Stimulated activated CD4-positive, alpha-beta T cell treated with anti-CD3 and anti-CD28 coated beads, TNF-alpha, amount 100 ng/mL, for 4 hours (primary cell): ENCODE measurements at places on chromosomes 6 and 20.

DNA sequence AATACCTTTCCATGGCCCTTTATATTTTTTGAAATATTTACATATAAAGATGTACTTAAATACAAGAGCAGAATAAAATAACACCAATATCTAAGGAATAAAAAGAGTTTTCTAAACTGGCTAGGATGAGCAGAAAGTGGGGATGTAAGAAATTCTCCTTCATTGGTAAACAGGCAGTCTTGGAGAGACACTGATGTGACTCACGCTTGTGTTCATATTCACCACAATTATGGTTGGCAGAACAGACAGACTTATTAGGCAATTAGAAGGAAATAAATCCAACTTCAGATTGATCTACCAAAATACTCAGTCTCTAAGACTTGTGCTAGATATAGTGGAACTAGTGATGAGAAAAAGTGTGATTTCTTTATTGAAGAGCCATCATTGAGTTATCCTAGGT is 463.7 kb downstream of the CDC5L start:
- no peak for DNase-seq

GRCh38 chr20:3813848-3814581 is 6.3 kb upstream of the AP5S1 start:
- DNase-seq, result no peak

- DNase-seq, result no peak
Measured at GRCh38 chr6:25623879-25624278, 28.1 kb upstream of the SCGN start.

DNA sequence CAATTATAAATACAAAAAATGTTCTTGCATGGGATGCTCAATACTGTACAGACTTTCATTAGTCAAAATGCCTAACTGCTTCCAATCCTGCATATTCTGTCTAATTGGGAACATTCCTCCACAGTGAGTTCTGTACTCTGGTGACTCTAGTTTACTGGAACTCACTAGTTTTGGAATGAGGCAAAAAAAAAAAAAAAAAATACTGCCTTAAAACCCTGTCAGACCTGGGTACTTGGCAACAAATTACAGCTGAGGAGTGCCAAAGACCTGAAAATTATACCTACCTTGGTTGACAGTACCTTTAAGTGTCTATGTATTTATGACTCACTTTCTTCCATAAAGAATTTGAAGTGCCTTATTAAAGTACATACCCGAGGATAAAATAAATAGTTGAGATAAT is 276.7 kb downstream of the FARS2 start:
- no peak for DNase-seq

GRCh38 chr6:166097914-166098522 is 69.6 kb downstream of the TBXT start:
- peak; percentile 20 for DNase-seq

- no peak for DNase-seq
Measured at GRCh38 chr20:51759769-51760510, 8.2 kb downstream of the ATP9A start.

DNA sequence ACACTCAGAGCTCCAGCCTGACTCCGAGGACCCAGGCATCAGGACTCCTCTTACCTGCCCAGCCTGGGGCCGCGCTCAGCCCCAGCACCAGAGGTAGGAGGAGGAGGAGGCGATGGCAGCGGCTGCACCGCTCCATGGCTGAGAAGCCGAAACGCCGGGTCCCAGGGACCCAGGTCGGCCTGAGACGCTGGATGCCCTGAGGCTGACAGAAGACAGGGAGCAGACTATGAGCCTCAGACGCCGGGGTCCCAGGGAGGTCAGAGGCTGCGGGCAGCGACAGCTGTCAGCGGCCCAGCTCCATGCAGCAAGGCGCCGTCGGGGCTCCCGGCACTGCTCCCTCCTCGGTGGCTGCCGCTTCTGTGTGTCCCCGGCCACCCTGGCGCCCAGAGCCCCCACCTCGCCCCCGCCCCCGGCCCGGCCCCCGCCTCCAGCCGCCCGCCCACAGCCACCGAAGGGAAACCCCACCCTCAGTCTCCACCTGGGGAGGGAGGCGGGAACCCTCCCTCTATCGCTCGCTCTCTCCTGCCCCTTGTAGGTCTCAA is at the start of gene COL11A2:
Gene COL11A2 (minus strand): TSS at position 363 of the 542 bp plus-strand sequence. CDS start 227 bp downstream, at position 136.
- DNase-seq, result no peak

- no peak for DNase-seq
Measured at GRCh38 chr6:78693835-78694234, 173.5 kb upstream of the IRAK1BP1 start.

GRCh38 chr6:55980627-55981211 is 105.3 kb upstream of the BMP5 start:
- DNase-seq, result no peak

DNA sequence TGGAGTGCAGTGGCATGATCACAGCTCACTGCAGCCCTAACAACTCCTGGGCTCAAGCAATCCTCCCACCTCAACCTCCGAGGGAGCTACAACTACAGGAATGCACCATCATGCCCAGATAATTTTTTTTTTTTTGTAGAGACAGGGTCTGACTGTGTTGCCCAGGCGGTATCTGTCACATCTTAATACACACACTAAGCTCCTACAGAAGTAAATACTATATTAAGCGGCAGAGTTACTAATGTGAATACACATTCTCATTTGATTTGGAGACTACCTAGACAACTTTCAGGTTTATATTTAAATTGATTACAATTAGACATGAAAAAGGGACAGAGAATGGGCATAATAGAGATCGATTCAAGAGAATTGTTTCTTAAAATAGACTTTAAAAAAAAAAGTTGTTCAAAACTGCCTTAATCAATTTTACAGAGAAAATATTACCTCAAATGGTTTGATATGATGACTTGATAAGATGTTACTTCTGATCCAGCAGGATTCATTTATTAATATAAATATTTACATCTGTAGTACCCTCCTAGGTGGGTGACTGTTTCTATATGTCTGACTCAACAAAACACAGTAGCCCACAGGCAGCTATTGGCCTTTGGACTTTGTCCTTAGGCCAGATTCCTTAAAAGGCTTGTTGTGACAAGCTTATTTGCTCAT is 7.1 kb upstream of the LOC128125822 start:
- DNase-seq, result no peak

DNA sequence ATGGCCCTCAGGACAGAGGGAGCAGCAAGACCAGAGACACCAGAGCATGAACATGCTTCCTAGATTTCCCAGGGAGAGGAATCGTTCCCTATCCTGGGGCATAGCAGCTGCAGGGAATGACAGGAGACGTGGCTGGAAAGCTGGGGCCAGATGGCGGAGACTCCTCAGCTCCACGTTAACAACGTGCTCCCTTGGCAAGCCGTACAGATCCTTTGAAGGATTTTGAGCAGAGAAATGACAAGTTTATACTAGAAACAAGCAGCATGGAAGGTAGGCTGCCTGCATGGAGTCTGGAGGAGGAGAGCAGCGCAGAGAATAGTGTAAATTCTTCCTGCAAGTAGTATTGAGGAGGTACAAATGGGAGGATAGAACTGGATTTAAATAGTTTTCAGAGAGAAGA is 11.7 kb downstream of the MYLIP start:
- no peak for DNase-seq

DNA sequence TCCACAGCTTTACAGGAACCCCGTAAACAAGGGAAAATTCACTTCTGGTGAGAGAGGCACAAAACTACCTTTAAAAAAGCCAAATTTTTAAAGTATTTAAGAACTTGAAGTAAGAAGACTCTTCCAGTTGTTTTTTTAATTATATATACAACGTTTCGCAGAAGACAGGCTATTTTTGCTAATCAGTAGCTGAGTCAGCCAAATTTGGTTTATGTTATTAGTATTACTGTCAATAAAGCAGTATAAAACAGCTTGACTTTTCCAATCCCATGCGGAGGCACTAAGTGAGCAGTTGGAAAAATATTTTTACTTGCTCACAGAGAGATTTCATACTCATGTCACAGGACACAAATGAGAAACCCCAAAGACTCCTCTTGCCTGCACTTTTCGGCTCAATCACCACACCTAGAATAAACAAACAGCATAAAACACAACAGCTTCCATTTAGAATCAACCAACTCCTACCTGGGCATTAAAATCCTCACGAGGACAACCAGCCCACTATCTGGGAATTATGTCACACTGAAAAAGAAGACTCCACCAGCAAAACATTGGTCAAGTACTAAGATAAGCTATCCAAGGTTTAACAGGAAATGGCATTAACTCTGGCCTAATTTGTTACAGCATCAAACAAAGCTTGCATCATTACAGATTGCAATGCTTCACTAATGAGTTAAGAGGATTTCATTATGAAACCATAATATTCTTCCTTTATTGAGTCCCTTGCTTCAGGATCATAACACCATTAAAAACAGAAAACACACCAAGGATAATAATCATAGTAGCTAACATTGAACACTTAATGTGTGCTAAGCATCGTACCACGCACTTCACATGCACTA is 26.3 kb downstream of the ELOVL5 start:
- DNase-seq, result no peak

GRCh38 chr6:35191889-35192288 is 21.9 kb upstream of the SCUBE3 start:
- no peak for DNase-seq

- no peak for DNase-seq
Measured at GRCh38 chr6:30793521-30794194, 49.3 kb upstream of the IER3 start.
